ENCODE measurements at places on chromosomes 7 and 10.
A peak's percentile ranks its signal among the peaks of the same experiment; 100 is the strongest.

DNA sequence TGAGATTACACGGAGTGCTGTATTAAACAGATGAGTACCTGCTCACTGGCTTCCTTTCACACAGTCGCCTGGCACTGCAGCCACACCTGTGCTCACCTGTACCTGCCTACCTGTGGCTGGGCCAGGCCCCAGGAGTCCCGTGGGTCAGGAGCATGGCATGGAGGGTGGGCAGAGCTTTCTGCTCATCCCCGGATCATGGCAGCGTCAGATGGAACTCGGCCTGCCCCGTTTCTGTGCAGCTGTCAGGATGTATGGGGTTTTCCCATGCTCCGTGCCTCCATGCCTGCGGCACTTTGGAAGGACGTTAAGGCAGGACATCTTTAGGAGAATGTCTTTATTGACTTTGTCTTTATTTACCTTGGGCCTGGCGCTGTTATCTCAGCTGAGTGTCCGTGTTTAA lies 112.2 kb downstream of the MGMT start:
- no peak for DNase-seq

- no peak for DNase-seq
Measured at GRCh38 chr7:1255817-1256340, 23.2 kb downstream of the UNCX start.

DNA sequence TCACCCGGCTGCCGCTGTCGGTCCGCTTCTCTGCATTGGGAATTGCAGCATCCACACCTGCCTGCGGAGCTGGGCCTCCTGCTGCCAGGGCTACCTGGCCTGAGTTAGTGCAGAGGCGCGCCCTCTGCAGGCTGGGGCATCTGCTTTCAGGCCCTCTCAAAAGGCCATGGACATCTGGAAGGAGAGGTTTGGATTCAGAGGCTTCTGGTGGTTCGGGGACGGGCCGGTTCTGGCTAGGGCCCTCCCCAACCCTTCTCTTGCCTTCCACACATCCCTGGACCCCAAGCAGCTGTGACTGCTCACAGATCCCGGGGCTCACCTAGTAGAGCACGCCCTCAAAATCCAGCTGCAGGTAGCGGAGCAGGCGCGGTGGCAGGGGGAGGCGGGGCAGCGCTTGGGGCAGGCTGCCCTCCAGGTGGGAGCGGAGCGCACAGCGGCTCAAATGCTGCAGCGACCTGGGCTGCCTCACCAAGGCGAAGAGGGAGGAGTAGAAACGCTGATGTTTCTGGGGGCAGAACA lies 8.4 kb upstream of the GBX1 start:
- peak; percentile 26 for DNase-seq

GRCh38 chr7:16637379-16637778 lies 8.2 kb downstream of the ANKMY2 start:
- no peak for DNase-seq
